ENCODE measurements at places on chromosomes 1 and 21. TPM values are rescaled to one million over a fixed set of nuclear protein-coding genes. Genes with fewer than 3 reads are reported as not detected.

The ANGPTL7 gene
- 1.8 TPM for total RNA-seq

GRCh38 chr1:215104283-215104682, 21.7 kb downstream of the KCNK2 start:
- no peak for DNase-seq

GRCh38 chr1:89929467-89930063, 65.3 kb upstream of the ZNF326 start:
- DNase-seq, result no peak

DNA sequence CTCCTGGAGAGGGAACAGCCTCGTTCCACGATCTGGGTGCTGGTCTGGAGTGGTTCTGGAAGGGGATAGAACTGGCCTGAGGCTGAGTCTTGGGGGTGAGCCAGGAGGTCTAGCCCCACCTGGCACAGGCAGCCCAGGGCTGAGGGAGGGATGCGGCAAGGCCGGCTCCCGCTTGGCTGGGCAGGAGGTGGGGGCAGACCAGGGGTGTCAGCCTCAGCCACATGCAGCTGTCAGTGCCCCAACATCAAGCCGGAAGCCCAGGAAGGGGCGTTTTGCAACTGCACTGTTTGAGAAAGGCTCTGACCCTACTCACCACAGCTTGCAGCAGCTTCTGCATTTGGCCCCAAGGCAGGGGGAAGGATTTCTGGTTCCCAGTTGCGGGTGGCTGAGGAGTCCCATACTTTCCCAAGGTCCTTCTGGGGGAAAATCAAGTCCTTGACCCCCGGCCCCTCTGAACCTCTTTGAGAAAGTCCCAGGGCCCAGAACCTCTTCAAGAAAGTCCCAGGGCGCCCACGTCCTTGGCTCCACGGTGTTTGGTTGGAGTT, 2.0 kb downstream of the EFHD2 start:
- DNase-seq, result peak; percentile 80

DNA sequence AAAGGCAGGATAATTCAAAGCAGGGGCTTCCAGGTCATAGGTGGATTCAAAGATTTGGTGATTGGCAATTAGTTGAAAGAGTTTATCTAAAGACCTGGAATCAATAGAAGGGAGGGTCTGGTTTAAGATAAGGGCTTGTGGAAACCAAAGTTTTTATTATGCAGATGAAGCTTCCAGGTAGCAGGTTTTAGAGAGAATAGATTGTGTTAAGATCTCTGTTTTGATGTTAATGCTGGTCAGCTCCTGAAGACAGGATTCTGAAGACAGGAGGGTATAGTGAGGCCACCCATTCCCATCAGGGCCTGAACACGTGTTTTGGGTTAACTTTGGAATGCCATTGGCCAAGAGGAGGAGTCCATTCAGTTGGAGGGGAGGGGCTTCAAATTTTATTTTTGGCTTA, 6.1 kb upstream of the PTBP2 start:
- DNase-seq, result no peak

DNA sequence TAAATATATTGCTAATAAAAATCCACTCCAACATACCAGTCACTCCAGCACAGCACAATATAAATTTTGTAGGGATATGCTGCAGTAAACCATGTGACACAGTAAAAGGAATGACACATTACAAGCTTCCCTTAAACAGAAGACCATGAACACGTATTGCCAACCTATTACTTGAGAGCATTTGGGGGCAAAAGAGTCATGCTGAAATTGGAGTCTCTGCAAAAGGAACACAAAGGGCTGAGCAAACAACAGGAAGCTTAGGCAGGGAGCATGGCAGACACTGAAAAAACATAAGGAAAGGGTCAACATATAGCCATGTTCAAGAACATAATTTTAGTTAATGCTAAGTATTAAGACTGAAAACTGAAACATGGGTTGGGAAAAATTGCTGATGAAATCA, 214.5 kb downstream of the SMYD3 start:
- DNase-seq, result no peak

- no peak for DNase-seq
These were observed 24.8 kb upstream of the MUTYH start for GRCh38 chr1:45365051-45365450.

DNA sequence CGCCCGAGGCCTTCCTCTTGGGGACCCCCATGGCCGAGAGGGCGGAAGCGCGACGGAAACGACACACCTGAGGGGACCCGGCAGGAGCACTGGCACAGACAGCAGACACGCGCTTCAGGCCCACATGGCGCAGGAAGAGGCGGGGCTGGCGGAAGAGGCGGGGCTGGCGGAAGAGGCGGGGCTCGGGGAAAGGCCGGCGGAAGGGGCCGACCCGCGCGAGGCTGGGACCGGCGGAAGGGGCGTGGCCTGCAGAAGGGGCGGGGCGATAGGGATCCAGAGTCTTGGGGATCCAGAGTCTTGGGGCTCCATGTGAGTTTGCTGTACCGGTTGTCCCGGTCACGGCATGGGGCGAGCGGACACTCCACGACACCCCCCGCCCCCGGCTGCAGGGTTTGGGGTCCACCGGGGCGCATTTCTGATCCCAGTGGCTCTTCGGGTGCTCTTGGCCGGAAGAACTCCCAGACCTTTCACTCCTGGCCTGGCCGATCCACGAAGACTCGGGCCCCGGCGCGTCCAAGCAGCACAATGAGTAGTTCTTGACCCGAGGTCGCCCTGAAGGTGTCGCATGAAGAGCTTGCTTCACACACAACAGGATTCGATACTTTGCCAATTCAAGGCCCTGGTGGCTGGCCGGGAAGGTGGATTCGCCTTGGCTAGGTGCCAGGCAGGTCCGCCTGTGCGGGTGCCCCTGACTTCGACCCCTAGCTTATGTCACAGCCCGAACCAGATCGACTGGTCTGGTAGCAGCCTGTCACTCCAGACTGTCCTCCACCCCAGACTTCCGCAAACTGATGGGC, at the start of gene URB1:
TSS of gene URB1 (minus strand) at position 133 of the 797 bp plus-strand sequence. CDS start at position 31, 102 bp downstream.
- DNase-seq, result peak; percentile 98

GRCh38 chr1:196544617-196545016, 63.6 kb downstream of the KCNT2 start:
- DNase-seq, result no peak

- no peak for DNase-seq
These were observed 36.4 kb upstream of the COL6A2 start for GRCh38 chr21:46061518-46061917.
